ENCODE measurements at places on chromosomes 7 and 10.

- no peak for DNase-seq
Measured at GRCh38 chr7:114269714-114270113, 144.9 kb upstream of the FOXP2 start.

- no peak for DNase-seq
Measured at GRCh38 chr10:22389856-22390589, 44.7 kb downstream of the SPAG6 start.

GRCh38 chr10:24748214-24748613 lies 24.5 kb upstream of the ARHGAP21 start:
- no peak for DNase-seq

DNA sequence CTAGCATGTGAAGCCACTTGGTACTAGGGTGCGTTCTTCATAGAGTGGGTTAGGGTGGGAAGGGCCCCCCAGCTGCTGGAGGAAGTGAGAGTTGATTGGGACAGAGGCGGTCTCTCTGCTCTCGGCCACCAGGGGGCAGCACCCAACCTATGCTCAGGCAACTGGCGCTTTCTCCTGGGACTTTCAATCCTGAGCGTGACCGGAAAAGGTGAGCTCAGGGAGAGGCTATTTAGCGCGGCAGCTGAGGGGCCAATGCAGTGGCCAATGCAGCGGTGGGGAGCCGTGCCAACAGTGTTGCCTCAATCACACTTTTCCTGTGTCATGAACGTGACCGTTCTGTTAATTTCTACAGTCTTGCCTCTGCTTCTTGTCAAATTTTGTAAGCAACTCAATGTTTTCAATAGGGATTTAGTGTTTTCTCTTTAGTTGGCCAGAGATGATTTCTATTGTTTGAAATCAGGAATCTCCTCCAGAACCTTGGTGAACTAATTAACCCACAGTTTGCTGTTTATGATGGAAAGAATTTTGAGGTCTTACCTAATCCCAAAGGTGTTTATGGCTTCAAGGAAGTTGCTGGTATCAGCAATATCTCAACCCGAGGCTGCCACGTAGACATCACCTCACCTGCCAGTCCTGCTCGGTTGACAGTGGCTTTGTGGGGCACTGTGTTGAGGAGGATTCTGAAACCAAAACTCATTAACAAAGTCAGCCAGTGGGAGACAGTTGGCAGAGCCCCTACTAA lies 67.9 kb upstream of the PDZD8 start:
- peak; percentile 64 for DNase-seq

GRCh38 chr7:69149804-69150782 lies 448.2 kb upstream of the AUTS2 start:
- DNase-seq, result no peak

- no peak for DNase-seq
Measured at GRCh38 chr7:2523941-2524807, 4.6 kb downstream of the LFNG start.

- DNase-seq, result no peak
Measured at GRCh38 chr10:88243202-88243744, 339.8 kb downstream of the RNLS start.

GRCh38 chr7:95238252-95238943 lies 85.9 kb downstream of the PON1 start:
- DNase-seq, result no peak

GRCh38 chr7:94890216-94890615 lies 17.2 kb upstream of the PPP1R9A start:
- no peak for DNase-seq

GRCh38 chr7:91126762-91127161 lies 137.5 kb upstream of the FZD1 start:
- DNase-seq, result peak; percentile 70

DNA sequence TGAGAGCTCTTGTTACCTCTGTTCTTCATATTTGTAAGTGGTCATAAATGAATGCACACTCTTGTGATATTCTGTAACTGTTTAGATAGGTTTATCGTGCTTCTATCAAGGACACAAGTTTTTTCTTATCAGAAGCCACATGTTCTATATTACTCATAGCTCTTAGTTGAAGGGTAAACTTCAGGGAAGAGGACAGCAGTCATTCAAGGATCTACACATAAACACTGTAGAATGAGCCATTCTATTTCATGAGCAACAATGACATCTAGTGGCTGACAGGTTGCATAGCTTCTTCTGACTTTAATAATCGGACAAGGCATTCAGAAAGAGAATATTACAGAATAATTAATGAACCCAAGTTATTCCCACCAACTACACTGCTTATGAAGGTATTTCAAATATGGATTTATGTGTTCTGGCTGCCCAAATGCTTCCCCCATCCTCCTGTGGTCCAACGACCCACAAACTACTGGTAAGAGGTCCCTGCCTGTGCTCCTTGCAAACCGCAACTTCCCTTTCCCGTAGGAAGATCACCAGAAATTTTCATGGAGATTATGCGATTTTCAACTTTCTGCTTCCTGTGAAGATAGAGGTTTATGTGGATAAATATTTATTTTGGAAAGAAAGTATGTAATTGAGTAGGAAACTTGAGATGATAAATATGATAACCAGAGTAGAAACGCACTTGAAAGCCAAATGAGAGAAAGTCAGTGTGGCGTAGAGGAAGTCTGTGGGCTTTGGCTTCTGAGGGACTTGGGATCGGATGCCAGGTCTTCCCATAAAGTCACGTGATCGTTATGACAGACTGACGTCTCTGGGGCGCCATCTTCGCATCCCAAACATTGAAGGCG lies 16.8 kb upstream of the ABCB5 start:
- peak; percentile 70 for DNase-seq

DNA sequence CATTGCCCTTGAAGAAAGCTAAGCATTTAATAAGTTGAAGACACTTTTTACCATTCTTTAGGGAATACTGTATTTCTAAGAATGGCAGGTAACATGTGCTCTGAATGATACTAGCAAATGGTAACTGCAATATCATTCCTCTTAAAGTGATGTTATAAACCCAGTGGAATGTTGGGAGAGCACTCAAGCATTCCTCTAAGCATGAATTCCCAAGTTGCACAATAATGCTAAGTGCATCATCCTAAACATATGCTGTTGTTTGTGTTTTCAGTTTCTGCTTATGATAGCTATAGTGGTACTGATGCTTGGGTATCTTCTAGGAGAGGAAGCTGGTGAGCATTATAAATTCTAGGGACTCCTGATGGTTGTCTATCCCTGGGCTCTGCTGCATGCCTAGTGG lies 673.9 kb downstream of the PHTF2 start:
- DNase-seq, result peak; percentile 26

- DNase-seq, result no peak
Measured at GRCh38 chr10:120365872-120366271, 91.2 kb upstream of the PLPP4 start.

GRCh38 chr10:70809011-70809611 lies 6.6 kb upstream of the SGPL1 start:
- no peak for DNase-seq

- peak; percentile 93 for DNase-seq
Measured at GRCh38 chr7:28739826-28740225, 218.3 kb downstream of the TRIL start.

- DNase-seq, result no peak
Measured at GRCh38 chr10:78944723-78945312, 123.9 kb upstream of the ZMIZ1 start.

DNA sequence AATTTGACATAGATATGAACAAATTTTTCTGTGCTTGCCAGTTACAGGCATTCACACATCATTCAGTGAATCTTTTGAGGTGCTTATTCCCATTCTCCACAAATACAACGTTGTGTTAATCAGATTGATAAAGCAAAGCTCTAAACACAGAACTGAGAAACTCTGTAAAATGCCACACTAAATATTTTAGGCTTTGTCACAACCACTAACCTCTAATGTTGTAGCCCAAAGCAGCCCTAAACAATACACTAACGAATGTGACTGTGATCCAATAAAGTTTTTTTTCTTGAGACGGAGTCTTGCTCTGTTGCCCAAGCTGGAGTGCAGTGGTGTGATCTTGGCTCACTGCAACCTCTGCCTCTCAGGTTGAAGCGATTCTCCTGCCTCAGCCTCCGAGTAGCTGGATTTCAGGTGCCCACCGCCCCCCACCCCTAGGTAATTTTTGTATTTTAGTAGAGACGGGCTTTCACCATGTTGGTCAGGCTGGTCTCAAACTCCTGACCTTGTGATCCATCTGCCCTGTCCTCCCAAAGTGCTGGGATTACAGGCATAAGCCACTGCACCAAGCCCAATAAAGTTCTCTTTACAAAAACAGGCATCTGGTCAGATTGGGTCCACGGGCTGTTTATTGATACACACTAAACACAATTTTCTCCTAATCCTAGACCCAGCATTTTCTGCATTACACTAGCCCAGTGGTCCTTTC lies 6.9 kb downstream of the CYCS start:
- DNase-seq, result no peak

GRCh38 chr7:4067476-4067760 lies 614.7 kb upstream of the FOXK1 start:
- peak; percentile 0 for DNase-seq

DNA sequence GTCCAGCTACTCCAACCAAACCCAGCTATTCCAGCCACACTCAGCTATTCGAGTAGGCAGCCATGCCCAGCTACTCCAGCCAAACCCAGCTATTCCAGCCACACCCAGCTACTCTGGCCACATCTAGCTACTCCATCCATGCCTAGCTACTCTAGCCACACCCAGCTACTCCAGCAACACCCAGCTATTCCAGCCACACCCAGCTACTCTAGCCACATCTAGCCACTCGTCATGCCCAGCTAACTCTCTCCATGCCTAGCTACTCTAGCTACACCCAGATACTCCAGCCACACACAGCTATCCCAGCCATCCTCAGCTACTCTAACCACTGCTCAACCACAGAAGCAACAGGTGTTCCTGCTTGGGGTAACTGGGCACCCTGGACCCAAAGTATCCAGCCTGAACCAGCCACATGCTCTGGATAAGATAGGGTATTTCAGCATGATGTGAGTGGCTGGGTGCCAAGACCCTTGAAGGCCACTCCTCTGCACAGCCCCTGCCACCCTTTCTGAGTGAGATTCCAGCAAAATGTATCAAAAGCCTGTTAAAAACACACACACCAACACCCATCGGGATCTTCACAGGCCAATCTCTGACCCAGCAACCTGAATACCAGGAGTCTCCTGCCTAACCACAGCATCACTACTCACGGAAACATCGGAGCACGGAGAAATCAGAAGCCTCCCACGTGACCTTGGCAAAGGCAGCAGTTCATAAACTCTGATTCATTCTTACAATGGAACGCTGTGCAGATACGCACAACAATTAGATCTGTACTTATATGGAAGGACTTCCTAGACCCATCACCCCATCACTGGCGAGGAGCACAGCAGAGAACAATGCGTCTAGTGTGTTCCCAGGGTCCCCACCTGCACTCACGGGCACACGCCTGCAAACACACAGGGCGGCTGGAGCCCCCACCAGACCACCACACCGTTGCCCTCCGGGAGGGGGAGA lies 51.8 kb upstream of the DNAAF5 start:
- DNase-seq, result no peak

DNA sequence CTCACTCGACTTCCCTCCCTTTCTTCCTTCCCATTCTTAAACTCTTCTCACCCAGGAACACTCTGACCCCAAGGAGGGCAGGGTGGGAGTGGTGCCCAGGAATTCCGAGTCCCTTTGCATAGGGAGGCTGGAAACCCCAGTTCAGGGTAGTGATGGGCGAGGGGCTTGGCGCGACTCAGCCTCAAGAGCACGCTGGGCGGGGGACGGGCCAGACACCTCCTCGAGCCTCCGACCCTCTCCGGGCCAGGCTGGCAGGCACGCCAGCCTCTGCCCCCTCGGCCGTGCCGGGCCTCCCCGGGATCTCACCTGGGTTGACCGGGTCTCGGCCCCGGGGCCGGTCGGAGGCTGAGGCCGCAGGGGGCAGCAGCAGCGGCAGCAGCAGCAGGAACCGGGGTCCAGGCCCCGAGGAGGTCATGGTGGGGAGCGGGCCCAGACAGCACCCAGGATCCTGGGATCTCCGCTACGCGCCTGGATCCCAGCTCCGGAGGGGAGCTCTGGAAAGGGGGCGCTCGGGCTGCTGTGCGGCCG lies 457 bp downstream of the PLOD3 start:
- DNase-seq, result peak; percentile 22

DNA sequence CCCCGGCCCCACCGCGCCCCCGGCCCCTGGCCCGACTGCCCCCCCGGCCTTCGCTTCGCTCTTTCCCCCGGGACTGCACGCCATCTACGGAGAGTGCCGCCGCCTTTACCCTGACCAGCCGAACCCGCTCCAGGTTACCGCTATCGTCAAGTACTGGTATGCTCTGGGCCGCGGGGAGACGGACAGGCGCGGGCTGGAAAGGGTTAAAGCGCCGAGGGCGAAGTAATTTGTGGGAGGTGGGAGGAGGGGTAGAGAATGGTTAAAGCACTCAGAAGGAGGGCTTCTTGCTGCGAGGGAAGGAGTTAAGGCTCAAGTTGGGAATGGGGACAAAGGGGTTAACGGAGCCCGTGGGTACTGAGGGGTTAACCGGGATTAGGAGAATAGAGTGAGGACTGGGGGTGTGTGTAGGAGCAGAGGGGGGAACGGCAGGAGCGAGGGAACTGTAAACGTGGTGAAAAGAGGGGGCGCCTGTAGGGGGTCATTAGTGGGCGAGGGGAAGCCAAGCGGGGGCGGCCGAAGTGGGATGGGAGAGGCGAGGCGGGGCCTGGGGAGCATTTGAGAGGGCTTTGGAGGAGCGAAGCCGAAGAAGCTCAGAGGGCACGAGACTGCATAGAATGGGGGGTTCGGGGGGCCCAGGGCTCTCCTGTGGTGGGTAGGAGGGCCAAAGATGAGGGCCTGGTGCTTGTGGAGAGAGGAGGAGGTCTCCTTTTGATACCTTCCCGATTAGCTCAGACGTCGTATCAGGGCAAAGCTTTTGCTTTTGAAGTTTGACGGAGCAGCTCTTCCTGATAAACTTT lies 605 bp downstream of the SUFU start:
- DNase-seq, result peak; percentile 51

- peak; percentile 87 for DNase-seq
Measured at GRCh38 chr7:21945454-21946221, at the start of gene CDCA7L. TSS of gene CDCA7L (minus strand) at chr7:21945899. CDS start at chr7:21945804, 95 bp downstream.

DNA sequence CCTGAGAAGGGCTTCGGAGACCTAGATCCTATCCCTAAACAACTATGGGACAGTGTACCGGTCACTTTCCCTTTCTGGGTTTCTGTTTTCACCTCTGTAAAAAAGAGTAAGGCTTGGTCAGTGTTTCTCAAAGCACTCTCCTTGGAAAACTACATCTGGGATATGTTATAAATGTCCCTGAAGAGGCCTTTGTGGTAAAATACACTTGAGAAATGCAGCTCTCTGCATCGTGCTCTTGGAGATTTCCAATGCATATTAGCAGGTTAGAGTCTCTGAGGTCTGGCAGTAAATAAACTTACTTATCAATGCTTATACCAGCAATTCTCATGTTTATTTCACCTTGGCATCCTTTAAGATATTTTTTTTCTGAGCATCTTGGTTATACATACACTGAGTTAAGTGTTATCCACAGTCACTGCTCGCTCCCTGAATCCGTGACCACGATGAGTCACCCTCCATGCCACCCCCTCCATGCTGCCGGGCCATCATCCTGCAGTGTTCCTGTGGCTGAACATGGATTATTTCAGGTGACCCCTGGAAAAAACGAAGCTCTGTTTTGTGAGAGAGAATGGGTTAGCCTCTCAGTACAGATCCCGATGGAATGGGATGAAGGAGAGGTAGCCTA lies 3.3 kb upstream of the TBXAS1 start:
- no peak for DNase-seq
